ENCODE measurements at places on chromosomes 16 and 17.

DNA sequence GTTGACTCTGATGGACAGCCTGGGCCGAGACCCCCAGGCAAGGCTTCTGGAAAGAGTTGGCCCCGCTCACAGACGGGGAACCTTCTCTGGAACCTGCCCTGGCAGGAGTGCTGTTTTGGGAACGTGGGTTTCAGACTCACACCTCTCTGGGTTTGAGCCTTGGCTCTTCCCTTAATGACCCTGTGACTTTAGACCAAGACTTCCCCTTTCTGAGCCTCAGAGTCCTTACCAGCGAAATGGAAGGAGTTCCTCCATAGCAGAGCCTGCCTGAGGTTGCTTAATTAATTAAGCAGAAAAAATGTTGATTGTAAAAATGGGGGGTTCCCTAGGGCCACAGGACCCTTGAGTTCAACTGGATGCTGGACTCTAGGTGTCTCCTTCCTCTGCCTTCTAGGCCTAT, 408.2 kb downstream of the SEC14L1 start:
- H3K27ac ChIP-seq, result no peak overlapping the region
- H3K4me3 ChIP-seq, result no peak overlapping the region
- peaks cover 2% of the 10 kb centered on the region for H3K27me3 ChIP-seq

- no peaks in the 10 kb centered on the region for H3K27me3 ChIP-seq
- no peak overlapping the region for H3K27ac ChIP-seq
- no peak overlapping the region for H3K4me3 ChIP-seq
- H3K4me1 ChIP-seq, result no peaks in the 10 kb centered on the region
Measured at GRCh38 chr17:81179861-81180260, 13.8 kb upstream of the AATK start.

DNA sequence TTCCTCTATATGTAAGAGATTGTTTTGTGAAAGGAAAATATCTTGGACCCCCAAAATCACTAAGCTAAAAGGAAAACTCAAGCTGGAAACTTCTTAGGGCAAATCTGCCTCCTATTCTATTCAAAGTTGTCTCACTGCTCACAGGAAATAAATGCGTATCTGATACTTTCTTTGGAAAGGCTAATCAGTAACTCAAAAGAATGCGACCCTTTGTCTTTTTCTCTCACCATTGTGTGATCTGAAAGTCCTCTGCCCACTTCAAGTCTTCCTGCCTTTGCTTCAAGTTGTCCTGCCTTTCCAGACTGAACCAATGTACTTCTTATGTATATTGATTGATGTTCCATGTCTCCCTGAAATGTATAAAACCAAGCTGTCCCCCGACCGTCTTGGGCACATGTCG, 157.3 kb downstream of the KIF2B start:
- H3K27ac ChIP-seq, result no peak overlapping the region
- no peaks in the 10 kb centered on the region for H3K4me1 ChIP-seq
- H3K36me3 ChIP-seq, result no peaks in the 10 kb centered on the region
- H3K4me3 ChIP-seq, result no peak overlapping the region

DNA sequence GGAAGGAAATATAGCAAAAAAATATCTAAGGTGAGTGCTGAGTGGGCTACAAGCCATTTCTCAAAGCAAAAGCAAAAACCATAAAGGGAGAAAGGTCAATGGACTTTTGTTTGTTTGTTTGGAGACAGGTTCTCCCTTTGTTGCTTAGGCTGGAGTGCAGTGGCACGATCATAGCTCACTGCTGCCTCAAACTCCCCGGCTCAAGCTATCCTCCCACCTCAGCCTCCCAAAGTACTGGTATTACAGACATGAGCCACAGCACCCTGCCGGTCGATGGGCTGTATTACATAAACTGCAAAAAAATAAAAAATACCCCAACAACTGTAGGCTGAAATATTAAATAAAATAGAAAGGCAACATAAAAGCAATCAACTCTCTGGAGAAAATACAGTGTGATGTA, 3.5 kb upstream of the RBBP6 start:
- no peak for DNase-seq
- H3K27ac ChIP-seq, result no peak overlapping the region
- H3K4me1 ChIP-seq, result no peaks in the 10 kb centered on the region
- H3K36me3 ChIP-seq, result peaks cover 9% of the 10 kb centered on the region

DNA sequence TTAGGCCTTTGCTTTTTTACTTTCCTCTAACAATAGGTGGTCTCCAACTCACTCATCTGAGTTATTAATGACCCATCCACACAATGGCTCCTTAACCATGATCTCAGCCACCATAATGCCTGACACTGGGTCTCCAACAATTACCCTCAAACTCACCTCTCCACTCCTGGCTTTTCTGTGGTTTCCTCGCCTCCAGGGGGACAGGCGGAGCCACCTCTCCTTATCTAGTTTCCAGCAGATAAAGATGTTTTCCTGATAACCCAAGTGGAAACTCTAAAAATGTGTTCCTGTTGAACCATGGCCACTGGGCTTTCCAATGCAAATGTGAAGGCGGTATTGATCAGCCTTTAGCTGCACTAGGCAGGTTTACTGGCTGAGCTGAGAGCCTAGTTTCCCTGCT, 9.4 kb upstream of the NOL11 start:
- H3K4me1 ChIP-seq, result no peaks in the 10 kb centered on the region
- H3K27me3 ChIP-seq, result peaks cover 3% of the 10 kb centered on the region
- H3K36me3 ChIP-seq, result no peaks in the 10 kb centered on the region
- H3K27ac ChIP-seq, result no peak overlapping the region
- no peak overlapping the region for H3K4me3 ChIP-seq

GRCh38 chr16:10982465-10983150, 38.2 kb downstream of the CLEC16A start:
- H3K4me1 ChIP-seq, result peaks cover 43% of the 10 kb centered on the region
- H3K27ac ChIP-seq, result peak overlapping the region; percentile 32
- H3K27me3 ChIP-seq, result no peaks in the 10 kb centered on the region
- peaks cover 36% of the 10 kb centered on the region for H3K36me3 ChIP-seq
- H3K4me3 ChIP-seq, result peak overlapping the region; percentile 38

DNA sequence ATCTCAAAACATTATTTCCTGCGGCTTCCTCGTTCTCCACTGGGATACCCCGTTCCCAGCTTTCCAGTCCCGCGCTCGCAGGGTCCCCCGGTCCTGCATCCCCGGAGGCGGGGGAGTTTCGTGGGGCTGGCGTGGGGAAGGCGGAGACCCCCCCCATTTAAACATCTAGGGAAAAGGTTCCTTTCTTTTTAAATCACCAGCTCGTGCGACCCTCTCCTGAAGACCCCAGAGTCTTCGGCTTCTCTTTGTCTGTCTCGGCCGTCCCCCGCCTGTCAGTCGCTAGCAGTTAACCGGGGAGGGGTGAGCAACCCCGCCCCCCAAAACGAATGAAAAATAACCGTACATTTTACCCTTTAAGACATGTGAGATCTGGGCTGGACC, 473 bp upstream of the IGF2BP1 start:
- H3K27ac ChIP-seq, result no peak overlapping the region
- no peaks in the 10 kb centered on the region for H3K36me3 ChIP-seq
- no peak for DNase-seq
- H3K4me1 ChIP-seq, result peaks cover 25% of the 10 kb centered on the region
- H3K27me3 ChIP-seq, result peaks cover 76% of the 10 kb centered on the region

DNA sequence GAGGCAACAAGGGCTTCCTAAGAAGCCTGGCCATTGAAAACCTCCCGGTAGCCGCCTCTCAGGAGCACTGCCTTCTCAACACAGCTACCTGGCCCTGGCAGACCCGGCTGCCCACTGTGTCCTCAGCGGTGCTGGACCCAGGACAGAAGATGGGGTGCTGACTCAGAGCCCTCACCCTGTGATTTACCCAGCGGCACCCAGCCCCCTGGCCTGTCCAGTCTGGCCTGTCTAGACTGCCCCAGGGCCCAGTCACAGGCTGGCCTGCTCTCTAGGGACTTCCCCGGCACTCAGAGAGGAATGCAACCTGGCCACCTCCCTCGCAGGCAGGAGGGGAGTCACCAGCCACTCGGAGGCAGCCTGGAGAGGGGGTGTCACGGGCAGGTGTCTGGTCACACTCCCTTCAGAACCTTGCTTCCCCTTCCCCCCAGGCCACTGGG, 20.1 kb downstream of the PIEZO1 start:
- no peaks in the 10 kb centered on the region for H3K36me3 ChIP-seq
- DNase-seq, result no peak
- no peak overlapping the region for H3K27ac ChIP-seq

DNA sequence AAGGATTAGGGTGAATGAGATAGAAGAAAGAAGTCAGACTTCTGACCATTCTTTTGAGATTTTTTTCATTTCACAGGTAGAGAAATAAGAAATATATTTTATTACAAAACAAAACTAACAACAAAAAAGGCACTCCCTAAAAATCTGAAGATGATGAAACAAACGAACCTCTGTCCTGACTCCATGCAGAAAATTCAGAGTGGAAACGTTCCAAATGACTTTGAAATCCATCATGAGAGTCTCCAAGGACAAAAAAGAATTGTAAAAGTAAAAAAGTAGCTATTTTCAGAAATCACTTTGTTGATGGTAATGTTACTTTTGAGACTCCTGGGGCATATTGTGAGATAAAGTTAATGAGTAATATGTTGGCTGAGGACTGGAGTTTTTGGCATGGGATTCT, 26.4 kb upstream of the MNT start:
- no peaks in the 10 kb centered on the region for H3K4me1 ChIP-seq
- peaks cover 10% of the 10 kb centered on the region for H3K36me3 ChIP-seq
- no peak overlapping the region for H3K4me3 ChIP-seq
- H3K27ac ChIP-seq, result no peak overlapping the region
- no peaks in the 10 kb centered on the region for H3K27me3 ChIP-seq

GRCh38 chr17:45748731-45749310, 35.3 kb upstream of the CRHR1 start:
- H3K4me1 ChIP-seq, result no peaks in the 10 kb centered on the region
- H3K27me3 ChIP-seq, result peaks cover 6% of the 10 kb centered on the region
- H3K36me3 ChIP-seq, result no peaks in the 10 kb centered on the region
- DNase-seq, result no peak

GRCh38 chr17:71111934-71112333, 942.6 kb downstream of the KCNJ2 start:
- no peak overlapping the region for H3K27ac ChIP-seq

- H3K27ac ChIP-seq, result no peak overlapping the region
- H3K36me3 ChIP-seq, result no peaks in the 10 kb centered on the region
- DNase-seq, result no peak
- no peaks in the 10 kb centered on the region for H3K4me1 ChIP-seq
- peaks cover 9% of the 10 kb centered on the region for H3K27me3 ChIP-seq
- no peak overlapping the region for H3K4me3 ChIP-seq
Measured at GRCh38 chr17:57819285-57819684, 30.6 kb downstream of the MRPS23 start.

DNA sequence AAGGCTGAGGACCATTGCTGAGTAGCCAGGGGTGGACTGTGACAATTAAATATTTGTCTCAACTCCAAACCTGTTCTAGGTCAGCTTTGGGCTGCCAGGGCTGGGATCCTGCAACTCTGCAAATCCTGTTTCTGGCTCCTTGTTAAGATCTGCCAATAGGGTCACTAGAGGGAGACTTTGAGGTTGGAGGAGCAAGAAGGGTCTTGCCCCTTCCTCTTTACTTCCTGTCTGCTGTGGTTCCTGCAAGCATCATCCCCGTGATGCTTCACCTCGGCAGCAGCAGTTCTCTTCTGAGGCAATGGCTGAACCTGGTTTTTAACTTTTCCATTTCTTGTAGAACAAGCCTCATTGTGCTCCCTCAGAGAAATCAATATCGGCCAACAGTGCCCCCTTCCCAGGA, 124.6 kb downstream of the IRX5 start:
- no peak overlapping the region for H3K4me3 ChIP-seq
- H3K27me3 ChIP-seq, result peaks cover 50% of the 10 kb centered on the region
- H3K27ac ChIP-seq, result no peak overlapping the region

DNA sequence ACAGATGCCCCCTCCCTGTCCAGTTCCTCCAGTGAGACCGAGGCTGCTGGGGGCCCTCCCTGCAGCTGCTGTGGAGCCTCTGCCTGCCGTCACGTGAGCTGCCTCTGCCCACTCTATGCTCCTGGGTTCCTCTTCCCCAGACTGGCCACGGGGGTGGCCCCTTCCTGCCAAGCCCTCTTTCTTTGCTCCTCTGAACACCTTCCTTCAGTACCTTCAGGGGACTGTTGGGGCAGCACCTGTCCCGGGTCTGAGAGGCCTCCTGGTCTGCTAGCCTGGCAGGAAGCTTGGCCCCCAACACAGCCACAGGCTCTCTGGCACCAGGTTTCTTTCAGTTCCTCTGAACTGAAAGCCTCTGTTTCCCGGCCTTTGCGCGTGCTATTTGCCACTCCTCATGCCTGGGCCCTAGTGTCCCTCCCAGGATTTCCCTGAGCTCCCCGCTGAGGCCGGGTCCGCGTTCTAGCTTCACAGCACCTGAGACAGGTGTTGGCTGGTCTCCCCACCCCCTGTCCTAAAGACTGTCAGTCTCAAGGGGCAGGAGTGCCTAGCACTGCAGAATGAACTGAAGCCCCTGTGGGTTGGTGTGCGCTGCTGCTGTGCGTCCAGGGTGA, 6.6 kb upstream of the ATP6V0C start:
- no peaks in the 10 kb centered on the region for H3K27me3 ChIP-seq
- H3K4me1 ChIP-seq, result no peaks in the 10 kb centered on the region
- H3K4me3 ChIP-seq, result no peak overlapping the region
- H3K36me3 ChIP-seq, result no peaks in the 10 kb centered on the region
- H3K27ac ChIP-seq, result no peak overlapping the region

GRCh38 chr17:2925011-2925410, 128.8 kb downstream of the RAP1GAP2 start:
- no peaks in the 10 kb centered on the region for H3K4me1 ChIP-seq
- no peak overlapping the region for H3K27ac ChIP-seq
- H3K36me3 ChIP-seq, result no peaks in the 10 kb centered on the region
- no peaks in the 10 kb centered on the region for H3K27me3 ChIP-seq

- H3K27me3 ChIP-seq, result no peaks in the 10 kb centered on the region
- no peak for DNase-seq
- peaks cover 33% of the 10 kb centered on the region for H3K4me1 ChIP-seq
- H3K36me3 ChIP-seq, result no peaks in the 10 kb centered on the region
- no peak overlapping the region for H3K27ac ChIP-seq
Measured at GRCh38 chr17:50154604-50155003, 4.1 kb upstream of the PPP1R9B start.

DNA sequence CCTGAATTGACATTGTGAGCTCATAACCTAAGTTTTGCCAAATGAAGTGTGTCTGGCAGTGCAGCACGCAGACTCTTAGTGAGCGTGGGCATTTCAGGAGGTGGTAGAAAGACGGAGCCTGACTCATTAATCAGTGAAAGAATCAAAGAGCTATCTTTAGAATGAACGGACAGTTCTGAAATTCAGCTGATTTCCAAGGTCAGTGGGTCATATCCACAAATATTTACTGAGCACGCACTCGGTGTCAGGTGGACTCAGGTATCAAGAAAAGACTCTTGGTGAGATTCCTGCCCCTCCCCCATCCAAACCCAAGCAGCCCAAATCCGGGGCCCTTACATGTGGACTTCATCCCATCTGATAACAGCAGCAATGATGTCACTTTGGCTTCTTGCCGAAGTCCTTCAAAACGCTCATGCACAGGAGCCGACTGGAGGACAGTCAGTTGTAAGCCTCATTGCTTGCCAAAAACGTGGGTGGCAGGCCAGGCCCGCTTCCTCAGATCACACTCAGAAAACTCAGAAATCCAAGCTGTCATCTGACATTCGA, 185.8 kb downstream of the HS3ST3A1 start:
- no peak overlapping the region for H3K27ac ChIP-seq
- no peaks in the 10 kb centered on the region for H3K4me1 ChIP-seq
- peaks cover 10% of the 10 kb centered on the region for H3K27me3 ChIP-seq
- no peaks in the 10 kb centered on the region for H3K36me3 ChIP-seq
- no peak for DNase-seq
- H3K4me3 ChIP-seq, result no peak overlapping the region

GRCh38 chr17:60135151-60135950, 14.4 kb upstream of the CA4 start:
- peak overlapping the region; percentile 91 for H3K27ac ChIP-seq
- peak overlapping the region; percentile 90 for H3K4me3 ChIP-seq
- peaks cover 26% of the 10 kb centered on the region for H3K4me1 ChIP-seq
- peaks cover 13% of the 10 kb centered on the region for H3K36me3 ChIP-seq
- peak; percentile 93 for DNase-seq

- peaks cover 14% of the 10 kb centered on the region for H3K4me1 ChIP-seq
- DNase-seq, result no peak
- no peaks in the 10 kb centered on the region for H3K36me3 ChIP-seq
- H3K27me3 ChIP-seq, result no peaks in the 10 kb centered on the region
- no peak overlapping the region for H3K4me3 ChIP-seq
Measured at GRCh38 chr17:20066253-20066652, 57.1 kb downstream of the SPECC1 start.
